Inflammatory macrophage treated with lipopolysaccharide for 4 hours (primary cell): ENCODE measurements at places on chromosomes 4 and X.

DNA sequence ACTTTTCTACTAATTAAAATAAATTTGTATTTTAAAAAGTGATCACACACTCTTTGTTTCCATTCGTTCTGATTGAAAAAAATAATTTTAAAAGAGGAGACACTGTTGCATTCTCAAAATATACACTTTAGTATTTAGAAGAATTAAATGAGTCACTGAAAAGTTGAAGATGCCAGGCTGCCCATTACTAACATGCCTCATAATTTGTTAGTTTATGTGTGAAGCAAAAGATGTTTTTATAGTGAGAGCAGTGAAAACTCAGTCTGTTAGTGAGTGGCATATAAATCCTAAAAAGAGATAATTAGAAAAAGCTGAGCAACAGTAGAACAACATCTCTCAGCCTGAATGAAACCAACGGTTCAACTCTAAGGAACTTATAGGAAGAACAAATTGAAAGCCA lies 143.4 kb downstream of the CDS1 start:
- DNase-seq: no peak

DNA sequence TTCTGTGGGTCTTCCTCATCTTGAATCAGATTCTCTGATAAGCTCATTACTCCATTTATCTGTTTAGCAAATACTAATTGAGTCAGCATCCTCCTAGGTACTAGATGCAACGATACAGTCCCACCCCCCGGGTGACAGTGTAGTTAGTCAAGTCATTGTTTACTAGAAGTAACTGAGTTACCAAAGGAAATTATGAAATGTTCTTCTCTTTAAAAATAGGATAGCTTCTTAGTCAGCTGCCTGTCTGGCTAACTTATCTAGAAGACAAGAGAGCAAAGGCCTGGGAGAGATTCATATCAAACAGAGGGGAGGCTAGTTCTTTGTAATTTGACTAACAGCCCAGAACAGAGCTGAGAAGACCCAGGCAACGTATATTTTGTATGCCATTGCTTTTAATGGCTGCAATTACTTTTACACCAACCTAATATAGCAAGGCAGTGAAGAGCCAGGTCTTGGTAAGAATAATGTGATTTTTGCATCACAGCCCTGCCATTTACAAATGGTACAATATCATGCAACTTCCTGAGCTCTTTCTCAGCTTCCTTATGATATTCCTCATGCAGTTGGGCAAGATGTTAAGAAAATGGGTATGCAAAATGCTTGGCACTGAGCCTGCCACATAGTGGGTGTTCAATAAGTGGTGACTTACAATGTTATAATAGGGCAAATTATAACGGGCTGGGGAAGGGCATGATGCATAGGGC lies 149.9 kb downstream of the CHIC2 start:
- peak; percentile 99 for DNase-seq

DNA sequence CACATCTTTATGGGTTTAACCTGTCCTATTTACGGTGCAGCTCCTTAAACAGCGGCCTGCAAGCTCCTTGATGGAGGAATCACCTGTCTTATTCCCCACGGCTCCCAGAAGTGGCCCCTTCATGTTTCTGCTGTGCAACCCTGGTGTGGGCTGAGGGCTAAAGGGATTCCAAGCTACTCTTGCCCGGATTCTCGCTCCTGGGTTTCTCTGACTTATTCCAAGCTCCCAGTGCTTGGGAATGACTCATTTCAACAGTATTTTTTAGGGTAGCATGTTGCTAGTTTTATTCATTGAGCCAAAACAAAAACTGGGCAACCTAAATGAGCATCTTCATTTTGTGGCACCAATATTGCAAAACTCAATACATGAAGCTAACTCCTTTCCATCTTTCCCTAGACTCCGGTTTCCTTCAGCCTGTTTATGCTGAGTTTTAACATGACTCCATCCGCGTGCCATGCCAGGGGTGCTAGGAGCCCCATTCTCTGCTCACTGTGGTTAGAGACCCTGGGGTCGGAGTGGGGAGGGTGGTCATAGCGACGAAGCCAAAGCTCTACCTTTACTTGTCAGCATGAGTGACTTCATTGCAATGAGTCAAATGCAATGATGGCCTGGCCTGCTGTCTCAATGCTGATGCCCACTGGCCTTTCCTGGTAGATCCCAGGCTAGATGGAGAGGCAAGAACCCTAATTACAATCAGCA lies 349.7 kb downstream of the NR3C2 start:
- no peak for DNase-seq

DNA sequence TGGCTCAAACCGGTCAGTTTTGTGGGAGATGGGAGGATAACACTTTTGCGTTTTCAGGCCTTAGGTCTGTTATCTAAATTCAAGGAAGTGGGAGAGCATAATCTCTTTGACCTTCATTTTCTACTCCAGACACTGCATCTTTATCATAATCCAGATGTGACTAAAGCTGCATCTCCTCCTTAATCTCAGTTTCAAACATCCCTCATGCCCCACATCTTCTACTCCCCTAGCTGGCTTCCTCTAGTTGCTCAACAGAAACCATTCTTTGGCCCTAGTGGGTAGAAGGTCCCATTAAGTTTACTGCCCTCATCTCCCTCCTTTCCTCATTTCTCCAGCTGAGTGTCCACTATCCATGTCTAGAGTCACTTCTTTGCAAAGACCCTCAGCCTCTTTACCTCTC lies 18.8 kb upstream of the RASL11B start:
- no peak for DNase-seq

DNA sequence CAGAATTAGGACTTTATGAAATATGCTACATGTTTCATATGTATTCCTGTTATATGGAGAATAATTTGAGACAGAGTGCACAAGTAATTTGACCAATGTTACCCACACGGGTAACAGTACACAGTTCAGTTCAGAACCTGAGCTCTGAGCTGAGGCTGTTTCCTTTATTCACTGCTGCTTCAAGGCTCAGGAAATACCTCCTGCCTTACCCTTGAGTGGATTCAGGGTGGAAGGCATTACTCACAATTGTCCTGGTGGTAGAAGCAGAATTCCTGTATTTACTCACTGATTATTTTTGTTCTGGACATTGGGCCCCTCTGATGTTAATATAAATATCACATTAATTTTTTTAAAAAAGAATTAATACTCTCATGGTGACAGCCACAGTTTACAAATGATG lies 73.5 kb upstream of the CAMK2D start:
- no peak for DNase-seq

GRCh38 chr4:3859571-3859970 lies 93.4 kb downstream of the ADRA2C start:
- DNase-seq: no peak

GRCh38 chr4:102808009-102808408 lies 19.3 kb downstream of the UBE2D3 start:
- DNase-seq: no peak

GRCh38 chr4:28373601-28374000 lies 1513.0 kb downstream of the STIM2 start:
- DNase-seq: no peak
